ENCODE measurements at places on chromosomes 5 and 9.

GRCh38 chr9:5671711-5672353 is 42.9 kb downstream of the RIC1 start:
- DNase-seq: no peak

GRCh38 chr5:72515211-72515610 is 8.0 kb upstream of the ZNF366 start:
- no peak for DNase-seq

DNA sequence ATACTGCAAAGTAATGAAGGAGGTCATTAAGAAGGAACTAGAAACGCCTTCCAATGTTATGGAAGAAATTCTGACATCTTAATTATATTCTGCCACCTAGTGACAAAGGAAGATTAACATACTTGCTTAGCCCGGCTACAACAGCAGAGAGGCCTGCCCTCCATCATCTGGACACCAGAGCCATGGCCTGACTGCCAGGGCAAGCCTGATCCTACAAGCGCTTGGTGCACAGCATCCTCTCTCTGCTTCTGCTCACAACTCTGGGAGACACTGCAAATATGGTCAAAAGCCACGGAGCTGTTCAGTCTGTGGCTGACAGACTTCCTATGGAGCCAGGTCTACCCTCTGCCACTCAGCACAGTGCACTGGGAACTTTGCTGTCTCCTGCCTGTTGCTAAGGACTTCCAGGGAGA is 87.3 kb upstream of the SLC44A1 start:
- peak; percentile 23 for DNase-seq

GRCh38 chr9:115531410-115532125 is 413.6 kb upstream of the TNC start:
- DNase-seq: no peak

- no peak for DNase-seq
Observed at GRCh38 chr5:134077926-134078580, 36.4 kb upstream of the TCF7 start.
